Suppressor macrophage treated with lipopolysaccharide for 1 hour (primary cell): ENCODE measurements at places on chromosomes 5 and 9.

DNA sequence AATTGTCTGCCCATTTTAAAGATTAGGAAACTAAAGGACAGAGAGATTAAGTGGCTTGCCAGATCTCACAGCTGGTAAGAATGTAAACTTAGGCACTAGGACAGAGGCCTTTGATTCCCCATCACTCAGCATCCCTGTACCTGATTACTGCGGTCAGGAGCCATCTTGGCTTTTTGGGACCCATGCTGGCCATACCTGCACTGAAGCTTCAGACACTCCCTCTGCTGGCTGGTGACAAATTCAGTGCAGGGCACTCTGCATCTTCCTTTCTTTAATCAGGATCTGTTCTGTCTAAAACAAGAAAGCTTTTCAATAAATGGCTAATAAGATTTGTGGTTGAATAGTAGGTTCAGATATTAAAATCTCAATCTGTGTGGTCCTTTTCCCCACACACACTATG, 215.5 kb upstream of the RORB start:
- no peak for DNase-seq

DNA sequence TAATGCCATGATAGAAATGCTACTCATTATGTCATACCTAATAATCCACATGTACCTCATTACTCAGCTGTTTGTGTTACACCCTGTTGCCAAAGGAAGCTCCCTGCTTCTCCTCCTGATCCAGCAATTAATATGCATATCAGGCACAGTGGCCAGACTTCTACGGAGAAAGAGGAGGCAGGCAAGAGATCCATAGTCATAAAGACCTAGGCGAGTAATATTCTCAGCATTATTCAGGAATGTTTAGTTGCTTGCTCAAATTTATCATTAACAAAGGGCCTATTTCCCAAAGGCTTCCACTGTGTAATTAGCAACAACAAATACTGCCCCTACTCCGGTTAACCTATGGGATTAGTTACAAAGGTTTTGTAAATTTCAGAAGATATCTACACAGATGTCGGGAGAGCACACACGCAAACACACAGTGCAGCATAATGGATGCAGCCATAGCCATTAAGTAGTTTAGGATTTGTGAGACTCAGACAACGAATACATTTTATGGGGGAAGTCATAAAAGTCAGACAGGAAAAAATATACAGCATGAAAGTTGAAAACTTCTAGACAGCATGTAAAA, 192.6 kb downstream of the EFNA5 start:
- DNase-seq: no peak

DNA sequence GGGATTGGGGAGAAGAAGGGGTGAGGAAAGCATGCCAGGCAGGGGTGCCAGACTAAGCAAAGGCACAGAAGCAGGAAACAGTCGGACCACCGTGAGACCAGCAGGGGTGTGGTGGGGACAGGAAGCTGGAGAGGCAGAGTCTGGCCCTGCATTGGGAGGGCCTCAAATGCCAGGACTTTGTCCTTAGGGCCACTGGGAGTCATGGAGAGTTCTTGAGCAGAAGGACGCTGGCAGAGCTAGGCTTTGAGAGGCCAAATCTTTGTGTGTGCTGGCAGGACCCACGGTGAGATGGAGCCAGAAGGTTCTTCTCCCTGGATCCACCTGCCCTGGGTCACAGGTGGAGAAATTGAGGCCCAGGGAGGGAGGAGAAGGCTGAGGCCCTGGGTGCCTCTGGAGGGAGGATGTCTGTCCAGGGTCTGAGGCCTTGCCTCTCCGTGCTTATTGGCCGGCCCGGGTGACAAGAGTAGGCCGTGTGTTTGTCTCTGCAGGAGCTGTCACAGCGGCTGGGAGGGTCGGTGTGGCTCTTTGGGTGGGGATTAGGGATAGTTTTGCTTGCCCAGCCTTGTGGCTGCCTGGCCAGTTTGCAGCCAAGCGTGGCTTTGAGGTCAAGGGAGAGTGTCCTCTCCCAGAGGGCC, 1.8 kb upstream of the ENG start:
- DNase-seq: no peak

- DNase-seq: no peak
These were observed 15.3 kb upstream of the NOL6 start for GRCh38 chr9:33489066-33489465.

DNA sequence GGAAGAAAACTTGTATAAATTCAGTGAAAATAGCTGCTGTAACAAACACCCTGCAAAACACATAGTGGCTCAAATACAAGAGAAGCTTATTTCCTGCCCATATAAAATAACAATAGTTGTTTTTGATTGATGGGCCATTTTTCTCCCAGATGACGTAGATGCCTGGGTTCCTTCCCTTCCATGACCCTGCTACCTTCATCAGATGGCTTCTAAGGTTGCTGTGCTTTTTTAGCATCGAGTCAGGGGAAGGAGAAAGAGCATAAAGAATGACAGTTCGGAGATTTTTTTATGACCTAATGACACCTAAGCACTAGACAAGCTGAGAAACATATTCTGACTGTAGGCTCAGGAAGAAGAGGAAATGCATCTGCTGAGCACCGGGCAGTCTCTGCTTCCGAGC, 34.7 kb upstream of the DPYSL3 start:
- no peak for DNase-seq

DNA sequence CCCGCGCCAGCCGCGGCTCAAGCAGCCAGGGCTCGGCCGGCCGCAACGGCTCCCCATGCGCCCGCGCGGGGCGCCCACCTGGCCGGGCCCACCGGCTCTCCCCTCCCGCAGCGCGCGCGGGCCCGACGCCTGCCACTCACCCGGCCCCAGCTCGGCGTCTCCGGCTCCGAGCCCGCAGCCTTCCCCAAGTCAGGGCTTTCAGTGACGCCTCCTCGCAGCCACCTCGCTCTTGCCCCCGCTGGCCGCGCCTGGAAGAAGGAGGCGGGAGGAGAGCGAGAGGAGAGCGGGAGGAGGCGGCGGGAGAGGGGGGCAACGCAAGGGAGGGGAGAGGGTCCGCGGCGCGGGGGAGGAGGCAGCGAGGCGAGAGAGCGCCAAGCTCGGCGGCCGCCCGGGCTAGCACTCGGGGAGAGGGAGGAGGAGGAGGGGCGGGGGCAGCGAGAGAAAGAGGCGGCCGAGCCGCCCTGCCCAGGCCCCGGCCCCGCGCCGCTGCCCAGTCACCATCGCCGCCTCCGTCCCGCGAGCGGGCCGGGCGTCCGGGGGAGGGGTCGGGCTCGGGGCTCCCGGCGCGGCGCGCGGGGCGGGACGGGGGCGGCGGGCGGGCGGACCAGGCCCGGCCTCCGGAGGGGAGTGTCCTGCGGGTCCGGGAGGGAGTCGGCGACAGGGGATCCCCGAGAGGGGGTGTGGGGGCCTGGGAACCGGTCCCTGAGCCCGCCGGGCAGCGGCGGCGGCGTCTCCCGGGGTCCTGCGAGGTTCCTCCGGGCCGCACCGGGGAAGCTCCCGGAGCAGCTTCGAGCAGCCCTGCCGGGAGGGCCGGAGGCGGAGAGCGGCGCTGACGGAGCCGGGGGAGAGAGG, at the start of gene LHFPL2:
LHFPL2 (minus strand) TSS at position 414 of the 852 bp plus-strand sequence. CDS start 138,559 bp downstream, outside the sequence.
- peak; percentile 69 for DNase-seq

- DNase-seq: no peak
These were observed 481.3 kb downstream of the ZSWIM6 start for GRCh38 chr5:61813361-61813760.

- no peak for DNase-seq
These were observed 105.5 kb downstream of the PJA2 start for GRCh38 chr5:109304309-109304708.

DNA sequence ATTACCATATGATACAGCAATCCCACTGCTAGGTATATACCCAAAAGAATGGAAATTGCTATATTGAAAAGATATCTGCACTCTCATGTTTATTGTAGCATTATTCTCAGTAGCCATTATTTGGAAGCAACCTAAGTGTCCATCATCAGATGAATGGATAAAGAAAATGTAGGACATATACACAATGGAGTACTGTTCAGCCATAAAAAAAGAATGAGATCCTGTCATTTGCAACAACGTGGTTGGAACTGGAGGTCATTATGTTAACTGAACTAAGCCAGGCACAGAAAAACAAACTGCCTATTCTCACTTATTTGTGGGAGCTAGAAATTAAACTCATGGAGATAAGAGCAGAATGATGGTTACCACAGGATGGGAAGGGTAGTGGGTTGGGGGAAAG, 63.1 kb upstream of the TTC23L start:
- no peak for DNase-seq

- no peak for DNase-seq
These were observed 188.0 kb downstream of the XRCC4 start for GRCh38 chr5:83265318-83265717.

DNA sequence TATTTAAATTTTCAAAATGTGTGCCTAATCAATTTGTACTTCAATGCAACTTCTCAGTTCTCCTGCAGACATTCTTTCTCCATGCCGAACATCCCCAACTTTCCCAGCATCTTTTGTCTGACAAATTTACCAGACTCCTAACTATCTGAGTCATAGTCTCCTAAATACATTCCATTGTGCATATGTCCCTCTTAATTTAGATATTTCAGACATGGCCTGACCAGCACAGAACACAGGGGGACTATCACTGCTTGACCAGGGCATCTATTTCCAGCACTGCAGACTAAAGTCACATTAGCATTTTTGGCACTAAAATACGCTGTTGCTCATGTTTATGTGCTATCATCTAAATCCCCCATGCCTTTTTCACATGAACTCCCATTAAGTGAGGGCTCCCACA, 71.9 kb downstream of the ITGA1 start:
- no peak for DNase-seq

DNA sequence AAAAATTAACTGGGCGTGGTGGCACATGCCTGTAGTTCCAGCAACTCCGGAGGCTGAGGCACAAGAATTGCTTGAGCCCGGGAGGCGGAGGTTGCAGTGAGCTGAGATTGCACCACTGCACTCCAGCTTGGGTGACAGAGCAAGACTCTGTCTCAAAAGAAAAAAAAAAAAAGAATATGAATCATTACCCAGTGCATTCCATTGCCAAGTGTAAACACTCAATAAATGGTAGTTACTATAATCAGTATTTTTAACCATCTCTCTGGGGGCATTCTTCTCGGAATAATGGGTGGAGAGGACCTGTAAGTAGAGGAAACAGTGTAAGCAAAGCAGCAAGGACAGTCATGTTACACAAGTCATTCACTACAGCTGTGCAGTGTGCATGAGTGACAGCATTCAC, 13.8 kb upstream of the RANBP17 start:
- no peak for DNase-seq

DNA sequence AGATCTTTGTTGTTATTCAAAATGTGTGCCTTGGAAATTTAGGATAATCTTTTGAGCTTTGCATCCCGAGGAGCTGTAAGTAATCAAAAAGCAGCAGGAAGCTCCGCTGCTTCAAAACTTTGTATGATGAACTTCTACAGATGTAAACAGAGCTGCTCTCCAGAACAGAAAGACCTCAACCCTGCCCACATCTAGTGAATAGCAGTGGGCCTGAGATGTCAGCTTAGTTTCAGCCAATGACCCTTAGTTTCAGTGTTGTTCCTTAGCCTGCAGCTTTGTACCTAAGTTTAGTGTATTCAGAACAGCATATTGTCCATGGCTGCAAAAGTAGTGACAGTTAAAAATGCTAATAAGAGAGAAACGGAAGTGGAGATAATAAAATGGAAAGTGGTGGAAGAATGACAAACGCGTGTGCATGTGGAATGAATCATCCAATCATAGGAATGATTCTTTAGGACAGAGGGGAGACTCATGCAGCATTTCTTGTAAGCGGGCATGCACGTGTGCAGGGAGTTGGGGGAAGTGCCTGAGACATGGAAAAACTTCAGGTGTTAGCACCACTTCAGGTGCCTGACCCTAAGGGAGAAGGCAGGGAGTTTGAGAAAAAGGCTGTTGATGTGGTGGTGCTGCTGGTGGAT, 24.9 kb downstream of the SNX24 start:
- DNase-seq: no peak

DNA sequence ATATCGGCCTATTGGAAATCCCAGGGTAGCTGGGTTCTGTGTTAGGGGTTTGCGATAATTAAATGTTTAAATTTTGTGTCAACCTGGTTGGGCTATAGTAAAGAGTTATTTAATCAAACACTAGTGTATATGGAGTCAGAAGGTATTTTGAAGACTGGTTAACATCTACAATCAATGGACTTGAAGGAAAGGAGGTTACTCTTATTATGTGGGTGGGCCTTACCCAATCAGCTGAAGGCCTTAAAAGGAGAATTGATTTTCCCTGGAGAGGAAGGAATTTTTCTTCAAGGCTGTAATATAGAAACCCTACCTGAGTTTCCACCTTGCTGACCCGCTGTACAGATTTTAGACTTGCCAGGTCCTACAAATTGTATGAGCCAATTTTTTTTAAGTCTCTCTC, 411.4 kb downstream of the IRX1 start:
- no peak for DNase-seq

DNA sequence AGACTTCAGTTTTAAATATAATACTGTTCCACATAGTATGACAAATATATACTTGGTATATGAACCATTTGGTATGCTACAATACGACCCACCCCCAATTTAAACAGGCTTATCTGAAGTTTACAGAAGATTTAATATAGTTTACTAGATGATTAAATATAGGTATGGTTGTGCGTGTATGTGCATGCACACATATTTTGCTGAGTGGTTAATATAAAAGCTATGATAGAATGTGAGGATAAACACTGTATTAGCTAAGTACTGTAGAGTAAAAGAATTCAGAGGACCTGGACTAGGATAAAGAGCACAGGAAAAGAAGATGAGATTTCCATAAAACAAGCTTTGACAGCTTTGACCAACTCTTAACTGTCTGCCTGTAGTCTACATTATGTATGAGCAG, 356.7 kb downstream of the PDE4D start:
- no peak for DNase-seq

- DNase-seq: peak; percentile 72
These were observed 18.7 kb upstream of the ADAM19 start for GRCh38 chr5:157594257-157594656.

DNA sequence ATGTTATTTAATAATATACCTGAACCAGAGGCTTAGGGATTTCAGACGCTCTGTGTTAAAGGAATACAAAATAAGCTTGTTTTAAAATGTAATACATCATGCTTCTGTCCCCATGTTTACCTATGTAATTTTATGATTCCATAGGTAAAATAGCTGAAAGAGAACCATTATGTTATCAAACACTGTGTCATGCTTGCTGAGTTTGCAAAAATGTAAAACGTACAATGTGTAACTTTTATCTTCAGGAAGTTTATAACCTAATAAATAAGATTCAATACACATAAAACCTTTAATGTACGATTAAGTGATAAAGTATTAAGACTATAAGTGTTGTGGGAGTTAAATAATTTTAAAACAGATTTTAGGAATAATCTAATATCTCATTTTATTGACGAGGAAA, 94.1 kb downstream of the COMMD10 start:
- no peak for DNase-seq
